Activated CD4-positive, alpha-beta T cell treated with anti-CD3 and anti-CD28 coated beads for 48 hours (primary cell): ENCODE measurements at places on chromosomes 7 and 10.

DNA sequence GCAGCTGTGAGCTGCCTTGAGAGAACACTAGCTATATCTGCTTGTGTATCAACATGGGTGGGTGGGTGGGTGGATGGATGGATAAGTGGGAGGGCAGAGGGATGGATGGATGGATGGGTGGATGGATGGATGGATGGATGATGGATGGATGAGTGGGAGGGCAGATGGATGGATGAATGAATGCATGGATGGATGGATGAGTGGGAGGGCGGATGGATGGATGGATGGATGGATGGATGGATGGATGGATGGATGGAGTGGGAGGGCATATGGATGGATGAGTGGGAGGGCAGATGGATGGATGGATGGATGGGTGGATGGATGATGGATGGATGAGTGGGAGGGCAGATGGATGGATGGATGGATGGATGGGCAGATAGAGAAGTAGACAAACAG lies 76.1 kb downstream of the MKI67 start:
- no peak for DNase-seq

GRCh38 chr7:91798425-91798824 lies 82.1 kb downstream of the MTERF1 start:
- no peak for DNase-seq

DNA sequence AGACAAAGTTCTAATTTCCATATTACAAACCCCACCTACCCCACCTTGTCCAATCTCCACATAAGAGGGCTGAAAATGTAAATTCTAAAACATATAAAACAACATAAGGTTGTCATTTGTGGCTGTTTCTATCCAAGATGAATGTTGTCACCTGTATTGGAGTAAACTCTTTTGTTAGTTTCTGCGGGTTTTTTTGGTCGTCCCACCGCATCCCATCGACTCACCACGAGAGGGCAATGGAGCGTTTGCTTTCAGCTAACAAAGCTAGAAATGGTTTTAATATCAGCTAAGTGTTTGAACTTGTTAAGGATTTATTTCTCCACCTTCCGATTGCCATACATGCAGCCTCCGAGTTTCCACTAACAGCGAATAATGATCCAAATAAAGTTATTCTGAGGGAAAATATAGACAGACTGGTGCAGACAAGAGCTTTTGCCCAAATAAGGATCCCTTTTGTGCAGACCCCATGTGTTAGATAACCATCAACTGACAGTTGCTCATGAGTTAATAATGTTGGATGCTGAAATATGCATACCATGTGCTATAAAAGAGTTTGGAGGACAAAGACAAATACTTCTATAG lies 137.2 kb downstream of the ARID5B start:
- peak; percentile 83 for DNase-seq

- DNase-seq: no peak
Measured at GRCh38 chr10:101007099-101007711, 7.6 kb downstream of the LZTS2 start.

DNA sequence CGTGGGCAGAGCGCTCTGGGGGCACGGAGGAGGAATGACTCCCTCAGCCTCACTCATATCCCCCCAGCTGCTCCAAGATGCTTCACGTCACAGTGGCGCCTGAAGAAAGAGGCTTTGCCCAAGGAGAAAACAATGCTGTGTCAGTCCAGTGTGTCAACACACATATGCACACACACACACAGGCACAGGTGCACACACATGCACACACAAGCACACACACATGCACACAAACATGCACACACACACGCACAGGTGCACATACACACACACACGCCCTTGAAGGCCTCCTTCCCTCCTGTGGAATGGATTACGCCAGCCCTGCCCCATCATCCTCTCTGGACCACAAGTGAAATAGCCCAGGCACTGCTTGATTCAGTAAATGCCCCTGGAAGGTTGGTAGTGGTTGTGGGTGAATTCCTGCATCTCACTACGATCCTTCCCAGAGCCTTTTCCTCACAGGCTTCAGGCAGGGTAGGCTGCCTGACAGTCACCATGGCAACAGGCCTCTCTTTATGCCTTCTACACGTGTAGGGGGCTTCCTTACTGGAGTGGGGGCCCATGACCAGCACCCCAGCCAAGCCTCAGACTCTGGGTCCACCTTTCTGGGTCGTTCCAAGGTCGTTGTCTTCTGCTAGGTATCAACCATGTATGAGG lies 371.5 kb upstream of the PODXL start:
- DNase-seq: no peak

DNA sequence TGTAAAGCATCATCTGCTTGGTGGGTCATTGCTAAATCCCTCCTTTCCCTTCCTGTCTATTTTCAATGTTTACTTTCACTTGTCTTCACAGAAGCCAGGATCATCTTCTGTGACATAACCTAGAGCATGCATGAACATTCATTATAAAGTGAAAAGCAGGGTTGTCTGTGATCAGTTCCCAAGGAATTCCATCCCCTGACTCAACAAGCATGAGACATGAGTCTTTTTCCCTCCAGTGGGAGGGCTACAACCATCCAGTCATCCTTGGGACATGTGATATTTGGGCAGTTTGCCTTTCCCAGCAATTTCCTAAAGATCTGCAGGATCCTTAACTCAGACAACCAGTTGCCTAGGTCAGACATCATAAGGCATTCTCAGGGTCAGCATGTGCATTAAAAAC lies 166.3 kb upstream of the TMEM196 start:
- DNase-seq: no peak

DNA sequence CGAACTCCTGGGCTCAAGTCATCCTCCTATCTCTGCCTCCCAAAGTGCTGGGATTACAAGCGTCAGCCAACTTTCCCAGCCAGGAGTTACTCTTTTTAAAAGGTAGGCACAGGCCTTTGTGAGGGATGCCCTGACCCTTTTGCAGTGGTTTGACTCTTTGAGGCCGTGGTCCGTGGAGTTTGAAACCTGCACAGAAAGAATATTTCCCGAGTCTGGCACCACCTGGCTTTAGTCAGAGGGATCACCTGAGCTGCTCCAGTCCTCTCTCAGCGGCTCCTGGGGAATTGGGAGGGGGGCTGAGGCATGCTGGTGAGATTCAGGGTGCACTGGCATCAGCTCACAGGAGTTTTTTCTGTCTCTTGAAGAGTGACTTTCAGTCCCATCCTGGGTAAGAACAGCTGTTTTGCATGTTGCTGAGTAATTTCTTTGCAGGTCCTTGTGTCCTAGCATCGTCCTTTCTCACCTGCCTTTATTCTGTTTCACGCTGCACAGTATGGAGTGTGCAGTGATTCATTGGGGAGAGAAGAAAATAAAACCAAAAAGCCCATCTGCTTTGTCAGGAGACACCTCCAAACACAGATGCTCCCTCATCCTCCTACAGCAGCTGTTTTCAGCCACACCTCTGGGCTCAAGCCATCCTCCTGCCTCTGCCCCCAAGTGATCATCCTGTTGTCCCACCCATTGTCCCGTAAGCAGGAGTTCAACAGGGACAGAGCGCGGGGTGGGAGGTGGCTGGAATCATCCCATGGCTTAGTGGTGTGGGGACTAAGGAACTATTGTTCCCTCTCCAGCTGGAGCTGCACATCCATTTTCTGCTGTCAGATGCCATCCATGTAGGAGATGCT lies 284.7 kb downstream of the CAMK1D start:
- DNase-seq: no peak

GRCh38 chr7:92888-93672 lies 99.3 kb upstream of the FAM20C start:
- no peak for DNase-seq

DNA sequence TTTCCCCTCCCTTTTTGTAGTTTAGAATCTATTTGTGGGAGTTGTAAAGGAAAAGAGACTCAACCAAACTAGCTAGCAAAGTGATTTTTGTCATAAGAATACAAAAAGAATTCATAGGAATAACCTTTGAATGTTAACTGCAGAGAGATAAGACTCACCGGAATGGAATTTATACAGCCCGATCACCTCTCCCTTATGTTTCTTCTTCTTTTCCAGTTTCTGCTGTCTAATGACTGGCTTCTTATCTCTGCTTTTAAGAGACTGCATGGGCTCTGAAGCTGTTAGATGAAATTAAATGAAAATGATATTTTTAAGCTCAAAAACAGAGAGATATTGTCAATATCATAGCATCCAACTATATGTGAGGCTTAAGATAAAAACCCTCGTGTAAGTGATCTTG lies 1095.9 kb downstream of the REEP3 start:
- no peak for DNase-seq

GRCh38 chr7:134176037-134176350 lies 48.9 kb downstream of the LRGUK start:
- DNase-seq: no peak

- DNase-seq: no peak
Measured at GRCh38 chr7:11434366-11434765, 397.6 kb downstream of the THSD7A start.

GRCh38 chr7:7254908-7255307 lies 72.6 kb downstream of the C1GALT1 start:
- DNase-seq: no peak

DNA sequence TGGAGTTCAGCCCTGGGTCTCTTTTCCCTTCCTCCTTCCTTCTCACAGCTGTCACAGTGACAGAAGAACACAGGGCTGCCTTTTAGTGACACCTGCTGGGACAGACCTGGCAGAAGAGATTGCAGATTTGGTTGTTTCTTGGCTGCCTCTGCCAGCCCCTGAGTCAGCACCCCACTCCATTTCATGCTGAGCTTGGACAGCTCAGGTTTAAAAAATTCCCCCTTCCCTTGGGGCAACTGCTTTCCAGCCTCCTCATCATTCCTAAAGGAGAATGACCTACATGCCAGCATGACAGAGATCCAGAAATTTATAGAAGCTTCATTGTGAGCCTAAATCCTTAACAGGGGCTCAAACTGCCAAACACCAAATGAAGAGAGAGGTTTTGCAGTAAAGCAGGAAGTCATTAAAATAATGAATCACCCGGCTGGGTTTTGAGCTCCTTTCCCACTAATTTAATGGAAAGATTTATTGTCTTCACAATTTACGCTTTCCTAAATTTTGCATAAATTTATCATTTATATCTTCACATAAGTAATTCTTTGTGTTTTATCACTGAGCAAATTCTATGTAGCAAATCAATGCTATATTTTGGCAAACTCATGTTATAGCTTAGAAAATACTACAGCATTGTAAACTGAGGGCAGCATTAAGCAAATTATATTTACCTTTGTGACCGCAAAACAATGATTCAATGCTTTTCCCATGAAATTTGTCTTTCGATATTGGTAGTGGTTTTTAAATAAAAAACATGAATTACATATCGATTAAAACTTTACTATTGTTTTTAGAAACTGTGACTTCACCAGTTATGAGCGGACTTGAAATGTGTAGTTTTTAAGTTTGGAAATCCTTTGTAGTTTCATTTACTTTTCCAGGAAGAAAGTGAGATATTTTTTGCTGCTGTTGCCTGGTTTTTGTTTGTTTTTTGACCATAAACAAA lies 399.5 kb upstream of the ANKRD30A start:
- no peak for DNase-seq

GRCh38 chr10:29630205-29631048 lies 4.3 kb downstream of the SVIL start:
- DNase-seq: no peak

GRCh38 chr10:13998163-13998835 lies 332.4 kb downstream of the FRMD4A start:
- no peak for DNase-seq

- no peak for DNase-seq
Measured at GRCh38 chr7:50718311-50718710, 64.4 kb downstream of the GRB10 start.

GRCh38 chr7:48411619-48412018 lies 240.4 kb downstream of the ABCA13 start:
- DNase-seq: no peak

GRCh38 chr7:17854261-17855047 lies 85.8 kb downstream of the SNX13 start:
- DNase-seq: no peak
